ENCODE measurements at places on chromosomes 3 and 15.

GRCh38 chr3:168615493-168616020, 519.8 kb upstream of the GOLIM4 start:
- DNase-seq, result no peak

DNA sequence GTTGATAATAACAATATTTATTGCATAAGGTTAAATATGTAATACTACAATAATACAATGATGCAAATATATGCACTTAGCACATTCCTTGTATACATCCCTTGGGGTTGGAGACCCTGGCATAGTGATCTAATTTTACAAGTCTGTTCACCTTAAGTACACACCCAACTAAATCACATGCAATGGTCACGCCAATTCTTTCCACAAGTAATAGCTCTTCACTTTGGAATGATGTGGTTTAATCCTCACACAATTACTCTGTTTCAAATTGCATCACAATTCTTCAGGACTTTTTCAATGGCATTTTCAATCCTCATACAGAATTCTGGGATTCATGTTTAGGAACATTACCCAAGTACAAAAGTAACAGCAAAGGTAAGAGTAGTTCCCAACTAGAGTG, 27.3 kb upstream of the SPRED1 start:
- no peak for DNase-seq

DNA sequence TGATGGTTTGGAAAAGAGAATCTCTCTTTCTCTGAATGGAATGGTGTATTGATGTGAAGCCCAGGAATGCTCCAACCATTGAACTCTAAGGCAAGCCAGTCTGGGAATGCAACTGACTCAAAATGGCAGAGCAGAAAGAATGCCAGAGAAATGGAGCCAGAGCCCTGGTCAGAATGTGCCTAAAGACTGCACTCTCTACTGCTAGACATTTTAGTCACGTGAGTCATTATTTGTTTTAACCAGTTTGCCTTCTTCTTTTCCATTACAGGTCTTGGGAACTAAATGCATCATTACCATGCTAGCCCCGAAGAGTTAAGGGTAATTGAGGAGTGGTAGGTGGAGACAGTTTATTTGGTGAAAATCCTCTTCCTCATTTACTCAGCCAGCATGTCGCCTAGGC, 67.3 kb upstream of the TRIM42 start:
- DNase-seq, result no peak

GRCh38 chr15:39296955-39297354, 283.9 kb upstream of the THBS1 start:
- no peak for DNase-seq

GRCh38 chr3:14306142-14306541, 96.3 kb upstream of the SLC6A6 start:
- DNase-seq, result no peak

DNA sequence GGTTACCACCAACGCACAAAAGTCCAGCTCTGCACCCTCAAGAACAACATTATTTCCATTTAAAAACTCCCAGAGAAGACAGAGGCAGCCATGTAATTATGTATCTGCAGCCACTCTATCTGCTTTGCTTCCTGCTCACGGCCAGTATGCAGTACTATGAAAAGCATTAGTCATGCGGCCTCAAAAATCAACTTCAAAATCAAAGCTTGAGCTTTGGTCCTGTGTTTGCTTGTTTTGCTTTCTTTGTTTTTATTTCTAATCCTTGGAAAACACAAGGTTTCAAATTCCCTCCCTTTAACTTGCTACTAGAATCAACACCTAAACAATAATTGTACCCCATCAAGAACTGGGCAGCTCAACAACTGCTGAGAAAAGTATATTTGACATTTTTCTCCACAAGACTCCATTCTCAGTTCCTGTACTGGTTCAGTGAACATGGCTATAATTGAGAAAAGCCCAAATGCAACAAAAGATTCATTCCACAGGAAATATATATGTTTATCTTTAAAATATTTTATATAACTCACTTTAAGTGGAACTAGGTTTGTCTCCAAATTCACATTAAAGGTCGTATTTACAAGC, 37.6 kb downstream of the GBE1 start:
- no peak for DNase-seq

- DNase-seq, result no peak
Observed at GRCh38 chr3:65971293-65972252, 67.1 kb downstream of the MAGI1 start.

DNA sequence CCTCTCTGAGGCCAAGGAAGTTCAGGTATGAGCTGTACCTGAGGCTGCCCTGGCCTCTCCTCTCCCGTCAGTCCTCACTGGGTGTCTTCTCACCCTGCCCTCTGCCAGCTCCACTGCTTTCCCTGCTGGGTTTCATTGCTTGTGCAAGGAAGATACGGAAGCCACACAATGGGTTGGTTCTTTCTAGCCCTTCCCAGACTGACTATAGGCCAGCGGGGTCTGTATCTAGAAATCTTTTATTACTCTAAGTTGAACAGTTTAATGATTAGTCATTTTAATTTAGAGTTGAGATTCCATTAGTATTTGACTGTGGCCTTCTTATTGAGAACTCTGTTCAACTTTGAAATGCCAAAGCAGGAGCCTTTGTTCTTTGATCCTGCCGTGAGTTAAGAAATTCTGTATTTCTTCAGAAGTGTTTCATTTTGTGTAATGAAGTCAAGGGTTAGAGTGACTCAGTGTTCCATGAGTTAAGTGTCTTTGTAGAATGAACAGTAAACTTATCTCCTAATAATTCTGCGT, 16.2 kb downstream of the C3orf62 start:
- DNase-seq, result no peak

DNA sequence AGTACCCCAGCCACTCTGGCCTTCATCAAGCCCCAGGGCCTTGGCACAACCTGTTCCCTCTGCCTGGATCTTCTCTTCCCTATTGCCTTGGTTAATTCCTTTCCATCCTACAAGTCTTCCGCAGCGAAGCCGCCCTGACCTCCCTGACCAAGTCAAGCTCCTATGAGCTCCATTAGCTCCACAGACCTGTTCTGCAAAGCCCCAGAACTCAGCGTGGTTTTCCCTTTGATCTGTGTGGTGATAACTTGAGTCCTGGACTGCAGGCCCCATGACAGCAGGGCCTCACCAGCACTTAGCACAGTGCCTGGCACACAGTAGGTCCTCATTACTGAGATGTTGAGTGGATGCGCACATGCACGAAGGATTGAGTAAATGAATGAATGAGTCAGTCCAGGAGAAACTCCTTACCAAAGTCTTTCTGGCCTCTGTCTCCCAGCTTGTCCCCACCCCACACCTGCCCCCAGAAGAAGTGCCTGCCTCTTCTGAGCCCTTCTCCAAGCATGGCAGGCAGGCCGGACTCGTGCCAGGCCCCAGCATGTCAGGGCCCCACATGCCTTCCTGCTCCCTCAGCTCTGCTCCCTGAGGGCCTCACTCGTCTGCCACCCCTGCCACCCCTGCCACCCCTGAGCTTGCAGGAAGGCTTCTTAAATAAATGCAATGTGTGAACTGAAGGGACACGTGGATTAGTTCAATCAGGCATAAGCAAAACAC, 6.3 kb downstream of the ANPEP start:
- DNase-seq, result no peak

DNA sequence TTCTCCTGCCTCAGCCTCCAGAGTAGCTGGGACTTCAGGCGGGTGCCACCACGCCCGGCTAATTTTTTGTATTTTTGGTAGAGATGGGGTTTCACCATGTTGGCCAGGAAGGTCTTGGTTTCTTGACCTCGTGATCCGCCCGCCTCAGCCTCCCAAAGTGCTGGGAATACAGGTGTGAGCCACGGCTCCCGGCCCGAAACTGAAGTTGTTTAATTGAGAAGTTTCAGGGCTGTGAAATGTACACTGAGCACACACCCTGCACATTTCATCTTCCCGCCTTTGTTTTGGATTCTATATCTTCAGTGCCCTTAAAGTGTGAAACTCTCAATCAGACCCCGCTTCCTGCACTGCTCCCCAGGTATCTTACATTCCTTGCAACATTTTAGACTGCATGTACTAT, 149.1 kb downstream of the FNDC3B start:
- no peak for DNase-seq

DNA sequence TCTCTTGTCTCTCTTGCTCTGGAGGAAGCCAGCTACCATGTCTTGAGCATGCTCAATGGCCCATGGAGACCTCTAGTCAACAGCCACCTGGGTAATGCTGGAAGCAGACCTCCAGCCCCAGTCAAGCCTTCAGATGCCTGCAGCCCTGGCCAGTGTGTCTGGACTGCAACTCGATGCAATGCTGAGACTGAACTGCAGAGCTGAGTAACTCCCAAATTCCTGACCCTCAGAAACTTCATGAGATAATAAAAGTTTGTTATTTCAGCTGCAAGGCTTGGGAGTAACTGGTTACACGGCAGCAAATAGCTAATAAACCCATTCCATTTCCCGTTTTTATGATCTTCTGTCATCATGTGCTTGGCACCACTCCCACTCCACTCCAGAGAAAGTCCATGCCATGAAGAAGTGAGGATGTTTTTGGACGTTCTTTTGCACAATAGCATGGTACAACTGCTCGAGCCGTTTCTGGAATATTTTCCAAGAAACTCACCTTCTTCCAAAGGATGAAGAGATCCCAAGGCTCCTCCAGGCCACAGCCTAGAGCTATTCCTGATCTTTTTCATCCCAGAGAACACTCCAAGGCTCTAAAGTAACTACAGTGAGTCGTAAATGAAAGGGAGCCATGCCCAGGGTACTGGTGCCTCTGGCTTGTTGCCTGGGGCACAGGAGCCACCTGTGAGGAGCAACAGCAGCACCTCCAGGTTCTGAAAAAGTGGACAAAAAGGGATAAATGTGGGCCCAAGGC, 72.0 kb upstream of the KLF13 start:
- DNase-seq, result no peak

DNA sequence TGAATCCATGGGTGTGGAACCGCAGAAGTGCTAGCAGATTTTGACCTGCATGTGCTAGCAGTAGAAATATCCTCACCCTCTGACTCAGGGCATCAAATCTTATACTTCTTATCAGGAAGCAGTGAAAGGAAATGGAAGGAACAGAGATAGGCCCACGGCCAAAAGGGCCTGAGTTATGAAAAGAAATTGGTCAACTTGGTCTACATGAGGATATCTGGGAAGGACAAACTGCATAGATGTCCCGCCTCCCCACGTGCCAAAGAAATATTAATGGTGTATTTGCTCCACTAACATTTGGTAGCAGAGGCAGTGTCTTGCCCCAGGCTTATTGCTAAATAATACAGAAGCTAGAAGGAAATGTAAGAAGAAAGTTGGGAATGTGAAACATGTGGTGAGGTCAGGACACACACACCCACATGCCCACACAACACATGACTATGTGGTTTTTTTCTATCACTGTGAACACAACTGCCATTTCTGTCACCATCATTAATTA, 93.6 kb upstream of the COL8A1 start:
- no peak for DNase-seq
